ENCODE measurements at places on chromosomes 4 and X.

- no peak for DNase-seq
Observed at GRCh38 chr4:158161551-158162354, 11.1 kb downstream of the GASK1B start.

- DNase-seq = no peak
Observed at GRCh38 chrX:46589977-46590723, 16.6 kb downstream of the CHST7 start.

DNA sequence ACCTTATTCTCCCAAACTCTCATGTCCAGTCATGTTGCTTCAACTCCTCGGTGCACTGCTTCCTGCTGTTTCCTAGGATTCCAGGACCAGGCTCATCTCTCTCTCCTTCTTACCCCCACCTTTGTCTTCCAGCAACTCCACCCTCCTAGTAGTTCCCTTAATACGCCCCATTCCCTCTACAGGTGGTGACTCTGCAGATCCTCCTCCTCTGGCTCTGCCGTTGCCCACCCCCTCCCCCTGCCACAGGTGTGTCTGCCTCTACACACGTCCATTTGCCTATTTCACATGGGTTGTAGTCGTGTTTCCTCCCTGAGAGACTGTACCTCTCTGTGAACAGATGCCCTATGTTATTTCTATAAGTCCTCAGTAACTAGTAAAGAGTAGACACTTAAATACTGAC, 32.4 kb downstream of the CDS1 start:
- no peak for DNase-seq

GRCh38 chrX:136667446-136668168, 19.6 kb downstream of the CD40LG start:
- DNase-seq = no peak

DNA sequence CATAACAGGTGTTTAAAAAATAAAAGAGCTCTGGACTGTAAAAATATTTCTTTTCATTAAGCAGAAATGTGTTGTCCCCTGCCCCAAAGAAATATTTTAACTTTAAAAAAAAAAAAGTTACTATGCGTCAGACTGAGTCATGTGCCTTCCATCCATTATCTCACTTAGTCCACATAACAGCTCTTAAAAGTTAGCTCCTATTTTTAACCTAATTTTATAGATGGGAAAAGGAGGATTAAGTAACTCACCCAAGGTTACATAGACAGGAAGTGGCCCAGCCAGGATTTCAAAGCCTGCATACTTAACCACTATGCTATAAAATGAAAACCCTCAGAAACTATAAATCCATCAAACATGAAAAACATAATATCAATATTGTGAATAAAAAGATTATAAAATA, 97.7 kb downstream of the MANBA start:
- no peak for DNase-seq

- DNase-seq = no peak
Observed at GRCh38 chr4:87046121-87046551, 111.3 kb downstream of the AFF1 start.
